ENCODE measurements at places on chromosomes 4 and X.
A peak's percentile ranks its signal among the peaks of the same experiment; 100 is the strongest.

- no peak for DNase-seq
These were observed 26.1 kb downstream of the RBM46 start for GRCh38 chr4:154807042-154807630.

DNA sequence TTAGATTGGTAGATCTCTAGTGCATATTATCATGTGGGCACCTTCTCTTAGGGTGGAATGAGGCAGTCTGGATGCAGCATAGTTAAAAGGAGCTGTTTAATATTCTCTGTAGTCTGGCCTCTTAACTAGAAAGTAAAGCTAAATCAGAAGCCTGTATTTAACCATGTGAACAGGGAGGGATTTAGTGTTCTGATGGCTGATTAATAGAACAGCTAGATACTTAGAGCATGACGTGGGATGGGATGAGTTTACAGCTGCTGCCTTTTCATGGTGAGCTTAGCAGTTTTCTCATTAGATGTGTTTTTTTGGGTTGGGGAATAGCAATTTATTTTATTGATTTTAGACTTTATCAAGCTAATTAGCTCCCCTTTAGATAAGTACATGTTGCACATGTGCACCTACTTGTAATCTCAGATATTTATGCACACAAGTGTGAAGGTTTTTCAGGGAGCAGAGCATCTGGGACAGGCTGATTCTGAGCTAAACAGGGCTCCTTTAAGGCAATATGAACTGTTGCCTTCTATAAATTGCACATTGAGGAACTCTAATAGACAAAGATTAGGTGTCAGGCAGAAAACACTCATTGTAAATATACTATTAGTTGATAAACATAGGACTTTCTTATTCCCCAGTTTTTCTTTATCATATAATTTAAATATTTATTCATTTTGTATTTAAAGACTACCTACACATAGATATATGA lies 34.1 kb downstream of the YIPF6 start:
- DNase-seq: no peak

GRCh38 chr4:165524532-165525190 lies 145.9 kb downstream of the CPE start:
- DNase-seq: no peak

DNA sequence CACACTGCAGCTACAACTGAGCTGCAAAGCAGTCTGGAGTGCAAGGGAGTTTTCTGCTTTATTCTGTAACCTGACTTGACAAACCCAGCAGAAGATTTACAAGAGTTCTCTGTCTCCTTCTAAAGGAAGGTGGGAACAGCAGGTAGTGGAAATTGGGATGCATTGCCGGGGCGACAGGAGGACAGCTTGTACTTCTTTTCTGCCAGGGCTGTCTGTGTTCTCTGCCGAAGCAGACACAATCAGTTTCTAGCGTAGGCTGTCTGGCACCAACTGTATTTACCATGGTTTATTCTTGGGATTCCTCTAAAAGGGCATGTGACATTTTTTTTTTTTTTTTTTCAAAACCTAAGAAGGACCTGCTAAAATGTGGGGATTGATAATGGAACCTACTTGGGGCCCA lies 190.8 kb upstream of the GK2 start:
- DNase-seq: no peak

DNA sequence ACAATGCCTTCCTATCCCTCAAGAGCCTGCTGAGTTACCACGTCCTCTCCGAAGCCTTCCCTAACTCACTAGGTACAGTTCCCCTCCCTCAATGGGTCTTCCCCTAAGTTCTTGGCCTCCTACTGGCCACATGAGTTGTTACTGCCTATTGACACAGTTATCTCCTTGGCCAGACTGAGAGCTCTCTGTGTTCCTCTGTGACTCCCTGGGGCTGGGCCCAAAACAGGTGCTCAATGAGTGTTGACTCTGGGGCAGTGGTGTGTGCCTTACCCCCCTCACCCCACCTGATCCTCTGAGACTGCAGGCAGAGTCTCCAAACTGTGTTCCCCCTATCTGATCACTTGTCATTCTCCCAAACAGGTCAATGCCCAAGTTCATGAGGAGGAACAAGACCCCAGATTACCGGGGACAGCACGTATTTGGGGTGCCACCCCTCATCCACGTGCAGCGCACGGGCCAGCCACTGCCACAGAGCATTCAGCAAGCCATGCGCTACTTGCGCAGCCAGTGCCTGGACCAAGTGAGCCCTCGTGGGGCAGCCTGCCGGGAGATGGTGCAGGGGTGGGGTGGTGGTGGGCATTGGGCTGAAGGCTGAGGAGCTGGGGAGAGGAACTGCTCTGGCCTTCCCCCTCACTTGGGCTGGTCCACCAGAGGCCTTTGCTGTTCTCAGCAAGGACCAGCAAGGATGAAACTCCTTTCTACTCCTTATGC lies 72.6 kb downstream of the STARD8 start:
- DNase-seq: no peak

DNA sequence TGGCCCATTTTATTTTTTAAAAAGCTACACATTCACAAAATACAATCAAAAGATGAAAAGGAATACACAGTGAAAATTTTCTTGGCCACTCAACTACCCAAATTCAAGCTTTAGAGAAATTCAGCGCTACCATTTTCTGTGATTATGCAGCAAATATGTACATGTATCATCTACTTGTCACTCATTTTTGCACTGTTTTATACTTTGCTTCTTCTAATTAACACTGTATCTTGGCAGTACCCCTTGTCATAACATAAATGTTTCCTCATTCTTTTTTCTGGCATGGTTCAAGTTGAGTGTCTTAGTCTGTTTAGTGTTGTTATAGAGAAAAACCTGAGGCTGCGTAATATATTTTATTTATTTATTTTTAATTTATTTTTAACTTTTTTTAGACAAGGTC lies 15.7 kb upstream of the PPID start:
- DNase-seq: no peak

- no peak for DNase-seq
These were observed 34.0 kb downstream of the ZNF827 start for GRCh38 chr4:145904413-145905177.

DNA sequence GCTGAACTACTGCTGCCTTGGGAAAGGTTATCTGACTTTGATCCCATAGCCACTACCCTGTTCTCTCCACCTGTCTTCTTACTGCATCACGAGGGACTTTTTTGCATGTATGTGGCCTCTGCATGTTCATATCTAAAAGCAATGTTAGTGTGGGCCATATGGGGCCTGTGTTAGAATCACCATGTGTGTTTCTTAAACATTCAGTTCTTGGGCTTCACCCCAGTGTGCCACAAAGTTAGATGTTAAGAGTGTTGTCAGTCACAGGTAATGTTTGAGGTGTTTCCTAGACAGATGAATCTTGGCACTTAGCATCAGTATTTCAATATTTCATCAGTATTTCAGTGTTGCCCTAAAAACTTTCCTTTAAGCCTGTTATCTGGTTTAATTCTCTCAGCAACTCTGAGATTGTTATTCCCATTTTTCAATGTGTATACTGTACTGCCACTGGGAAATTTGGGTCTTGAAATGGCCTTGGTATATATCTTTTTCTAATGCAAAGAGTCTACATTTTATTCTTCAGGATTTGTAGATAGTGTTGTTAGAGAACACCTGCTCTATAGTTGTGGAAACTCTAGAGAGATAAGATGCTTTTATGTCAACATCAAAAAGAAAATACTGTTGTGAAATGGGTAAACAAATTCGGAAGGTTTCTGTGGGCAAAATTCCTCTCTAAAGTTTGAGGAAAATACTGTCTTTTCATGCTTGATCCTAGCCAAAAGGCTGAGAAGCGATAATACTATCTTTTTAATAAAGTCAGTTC lies 259.7 kb downstream of the BMPR1B start:
- DNase-seq: no peak

DNA sequence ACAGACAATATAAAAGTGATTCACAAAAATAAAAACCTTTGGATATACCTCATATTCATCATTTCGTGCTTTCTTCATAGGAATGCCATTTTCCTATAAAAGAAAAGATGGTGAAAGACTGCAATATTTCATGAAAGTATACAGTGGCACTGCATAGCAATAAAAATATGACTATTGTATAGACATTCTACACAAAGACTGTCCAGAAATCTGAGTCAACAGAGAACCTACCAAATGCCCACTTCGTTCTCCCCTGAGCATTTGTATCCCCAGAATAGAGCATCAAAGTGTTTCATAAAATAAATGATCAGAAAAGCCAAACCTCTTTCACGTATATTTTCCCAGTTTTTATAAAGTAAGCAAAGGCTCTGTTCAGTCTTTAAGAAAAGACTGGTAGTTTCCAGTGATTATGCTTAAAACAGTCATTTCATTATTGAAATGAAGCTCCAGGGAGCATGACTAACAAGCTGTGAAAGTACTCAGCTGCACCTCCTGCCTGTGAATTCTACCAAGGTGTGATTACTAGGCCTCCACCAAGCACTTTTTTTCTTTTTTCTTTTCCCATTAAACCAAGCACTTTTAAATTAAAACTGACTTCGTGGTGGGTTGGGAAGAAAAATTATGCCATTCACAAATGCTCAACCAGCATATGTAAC lies 20.2 kb downstream of the PPA2 start:
- DNase-seq: peak; percentile 18

- DNase-seq: peak; percentile 5
These were observed 7.9 kb downstream of the BDH2 start for GRCh38 chr4:103091601-103092223.

GRCh38 chr4:146283758-146284651 lies 69.7 kb downstream of the REELD1 start:
- DNase-seq: no peak

DNA sequence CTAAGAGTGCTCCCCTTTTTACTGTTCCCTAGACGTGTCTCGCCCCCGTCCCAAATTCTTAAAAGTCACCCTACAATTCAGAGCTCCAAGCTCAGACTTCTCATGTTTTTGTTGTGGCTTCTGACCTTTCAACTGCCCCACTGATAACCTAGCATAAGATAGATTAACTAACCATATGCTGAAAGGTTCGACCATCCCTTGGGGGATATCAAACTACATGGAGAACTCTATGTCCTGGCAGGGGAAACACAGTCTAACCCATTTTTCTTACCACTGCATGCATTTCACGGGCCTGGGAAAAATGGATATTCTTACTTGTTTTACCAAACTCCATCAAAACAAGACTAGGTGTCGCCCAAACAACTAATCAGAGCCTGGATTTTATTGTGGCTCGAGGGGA lies 236.4 kb upstream of the MID1 start:
- DNase-seq: no peak

DNA sequence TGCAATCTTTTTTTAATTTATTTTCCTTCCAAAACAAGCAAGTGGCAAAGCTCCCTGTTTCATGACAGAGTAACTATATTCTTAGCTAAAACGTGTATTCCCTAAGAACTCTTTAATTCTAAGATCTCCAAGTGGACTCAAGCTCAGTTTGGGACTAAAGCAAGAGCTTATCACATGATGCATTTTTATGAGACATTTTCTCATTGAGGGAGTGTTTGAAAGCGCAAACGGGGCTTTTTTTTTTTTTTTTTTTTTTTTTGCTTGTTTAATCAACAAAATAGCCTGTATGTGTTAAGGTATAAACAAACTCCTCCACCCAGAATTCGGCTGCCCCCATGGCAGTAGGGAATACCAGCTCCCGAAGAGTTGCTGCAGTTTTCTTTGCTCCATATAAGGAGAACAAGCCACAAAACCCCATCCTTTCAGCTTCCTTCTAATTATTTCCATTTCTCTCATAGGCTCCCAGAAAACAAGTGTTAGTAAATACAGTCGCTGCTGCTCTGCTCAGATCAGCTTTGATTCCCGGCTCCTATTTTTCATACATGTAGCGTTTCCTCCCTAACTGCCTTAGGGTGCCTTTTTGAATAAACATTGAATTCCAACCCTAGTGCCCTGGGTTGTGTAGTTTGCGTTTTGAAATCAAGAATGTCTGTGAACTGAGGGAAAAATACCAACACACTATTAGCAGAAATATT lies 669 bp upstream of the PPARGC1A start:
- no peak for DNase-seq

DNA sequence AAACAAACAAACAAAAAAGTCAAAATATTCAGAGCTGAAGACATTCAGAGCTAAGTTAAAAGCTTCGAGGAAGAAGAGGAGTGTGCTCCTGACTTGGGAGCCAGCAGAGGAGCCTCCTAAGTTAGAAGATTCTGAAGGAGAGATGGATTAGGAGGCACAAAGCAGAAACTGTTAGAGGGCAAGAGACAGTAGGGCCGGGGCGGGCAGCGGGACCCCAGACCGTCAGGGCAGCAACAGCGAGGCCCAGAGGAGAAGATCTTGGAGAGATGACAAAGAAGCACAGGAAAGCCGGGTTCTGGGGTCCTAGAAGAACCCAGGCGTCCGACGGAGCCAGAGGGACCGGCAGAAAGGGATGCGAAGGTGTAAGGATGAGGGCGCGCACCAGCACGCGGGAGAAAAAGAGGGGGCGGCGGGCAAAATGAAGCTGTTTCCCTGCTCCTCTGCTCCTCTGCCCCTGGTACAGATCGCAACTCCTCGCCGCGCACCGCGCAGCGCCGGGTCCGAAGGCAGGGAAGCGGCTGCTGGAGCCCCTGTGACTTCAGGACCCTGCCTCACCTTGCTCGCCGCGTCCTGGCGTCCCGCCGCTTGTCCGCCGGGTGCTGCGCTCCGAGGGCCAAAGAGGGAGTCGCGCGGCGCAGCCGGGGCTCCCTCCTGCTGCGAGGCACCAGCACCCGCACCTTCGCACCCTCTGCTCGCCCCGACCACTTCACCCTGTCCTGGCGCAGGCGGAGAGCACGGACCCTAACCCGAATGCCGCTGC lies 477 bp downstream of the KLHL13 start:
- no peak for DNase-seq

GRCh38 chr4:82136161-82136801 lies 237.5 kb downstream of the HNRNPD start:
- DNase-seq: no peak

Data from T-helper 2 cell (primary cell).